ENCODE measurements at places on chromosomes 5 and 9. TPM values are rescaled to one million over a fixed set of nuclear protein-coding genes. Genes with fewer than 3 reads are reported as not detected.

- no peak for DNase-seq
Measured at GRCh38 chr5:171157276-171157675, 151.8 kb upstream of the TLX3 start.

DNA sequence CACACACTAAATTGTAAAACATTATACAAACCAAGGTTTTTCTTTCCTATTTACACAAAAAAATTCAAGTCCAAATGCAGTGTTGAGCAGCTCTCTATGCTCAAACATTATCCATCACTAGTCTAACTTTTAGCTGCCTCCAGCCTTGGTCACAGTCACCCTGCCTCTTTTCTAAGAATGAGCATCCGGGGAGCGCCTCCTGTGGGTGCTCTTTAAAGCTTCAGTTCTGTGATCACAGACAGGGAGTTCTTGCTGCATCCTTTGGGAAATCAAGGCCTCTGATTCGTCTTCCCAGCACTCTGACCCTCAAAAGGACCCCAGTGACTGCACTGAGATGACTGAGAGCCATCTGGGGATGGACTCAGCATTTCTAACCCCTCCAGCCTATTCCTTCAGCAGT is 289.6 kb downstream of the SEC61B start:
- no peak for DNase-seq

DNA sequence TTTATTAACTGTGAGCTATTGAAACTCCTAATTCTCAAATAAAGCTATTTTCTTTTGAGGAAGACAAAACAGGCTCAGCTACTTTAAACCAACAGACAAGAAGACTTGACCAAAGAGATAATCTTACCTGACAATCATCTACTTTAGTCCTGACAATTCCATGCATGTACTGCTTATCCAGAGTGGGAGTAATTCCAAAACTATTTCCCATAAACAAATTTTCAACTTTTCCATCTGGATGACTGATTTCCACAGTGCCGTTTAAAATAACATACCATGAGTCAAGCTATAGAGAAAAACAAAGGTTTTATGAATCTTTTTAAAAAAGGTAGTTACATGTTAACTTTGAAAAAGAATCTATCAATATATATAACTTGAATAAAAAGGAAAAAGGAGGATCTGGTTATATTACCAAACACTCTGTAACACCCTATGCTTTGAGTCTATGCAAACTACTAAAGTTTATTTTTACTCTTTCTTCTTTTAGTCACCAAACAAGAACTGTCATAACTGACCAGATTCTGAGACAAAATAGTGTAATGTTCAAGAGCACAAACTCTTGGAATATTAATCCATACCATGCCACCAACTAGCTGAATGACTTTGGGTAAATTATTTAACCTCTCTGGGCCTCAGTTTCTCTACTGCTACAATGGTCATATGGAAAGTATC is 129.7 kb downstream of the RAPGEF6 start:
- DNase-seq, result no peak

ACSL6 gene
- 0.63 TPM for polyA plus RNA-seq

GDA gene
- polyA plus RNA-seq, result 0.31 TPM

Measured in right lung (tissue), 10 donors.